COLO829 (cell line): ENCODE measurements at places on chromosomes 2 and 18.

GRCh38 chr18:46756025-46756558 lies 761 bp downstream of the ST8SIA5 start:
- DNase-seq = no peak

DNA sequence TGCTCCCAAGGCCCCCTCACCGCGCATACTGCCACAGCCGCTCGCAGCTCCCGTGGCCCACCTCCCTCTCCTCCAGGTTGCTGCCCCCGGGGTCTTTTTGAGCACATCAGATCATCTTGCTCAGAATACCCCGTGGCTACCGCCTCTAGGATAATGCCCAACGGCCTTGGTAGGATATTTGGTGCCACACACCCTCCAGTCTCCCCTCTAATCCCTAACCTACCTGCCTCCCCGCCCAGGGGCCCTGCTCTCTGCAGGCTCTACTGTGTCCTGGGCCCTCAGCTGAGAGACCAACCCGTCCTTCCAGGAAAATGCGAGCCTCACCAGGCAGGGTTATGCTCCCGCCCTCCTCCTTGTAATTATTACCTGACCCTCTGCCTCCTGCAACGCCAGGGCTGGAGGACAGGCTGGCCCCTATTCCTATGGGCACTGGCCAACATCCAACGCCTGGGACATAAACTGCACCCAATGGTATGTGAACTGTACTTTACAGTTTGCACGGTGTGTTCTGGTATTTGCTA lies 1.5 kb upstream of the MTCL1 start:
- no peak for DNase-seq

DNA sequence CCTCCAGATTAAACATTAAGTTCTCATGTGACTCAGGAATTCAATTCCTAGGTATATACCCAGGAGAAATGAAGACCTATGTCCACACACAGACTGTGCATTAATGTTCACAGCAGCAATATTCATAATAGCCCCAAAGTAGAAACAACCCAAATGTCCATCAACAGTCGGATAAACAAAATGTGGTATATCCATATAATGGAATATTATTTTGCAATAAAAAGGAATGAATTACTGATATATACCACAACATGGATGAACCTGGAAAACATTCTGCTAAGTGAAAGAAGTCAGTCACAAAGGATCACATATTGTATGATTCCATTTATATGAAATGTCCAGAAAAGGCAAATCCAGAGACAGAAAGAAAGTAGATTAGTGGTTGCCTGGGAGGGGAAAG lies 20.5 kb downstream of the PELI1 start:
- DNase-seq = no peak

- no peak for DNase-seq
Observed at GRCh38 chr2:217784996-217785543, 217.7 kb downstream of the TNS1 start.

DNA sequence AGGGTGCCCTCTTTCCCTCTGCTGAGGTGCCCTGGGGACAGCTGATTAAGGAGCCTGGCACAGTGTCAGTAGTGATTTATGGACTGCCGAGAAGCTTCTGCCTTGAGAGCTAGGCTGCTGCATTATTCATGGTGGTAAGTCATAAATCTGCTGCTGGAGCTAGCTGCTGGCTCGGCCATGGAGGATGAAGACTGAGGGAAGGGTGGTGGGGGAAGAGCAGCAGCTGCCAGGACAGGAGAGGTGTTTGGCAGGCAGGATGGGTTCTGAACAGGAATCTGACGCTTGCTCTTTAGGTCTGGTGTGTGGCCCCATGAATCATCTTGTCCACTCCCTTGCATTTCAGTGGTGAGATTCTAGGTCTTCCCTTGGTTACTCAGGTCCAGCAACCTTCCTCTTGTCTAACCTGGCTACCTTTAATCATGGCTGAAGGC lies 296.3 kb downstream of the DYSF start:
- DNase-seq = no peak
